ENCODE measurements at places on chromosomes 6 and 20.

GRCh38 chr20:24523661-24524060 is 54.2 kb downstream of the SYNDIG1 start:
- ATAC-seq = no peak

GRCh38 chr20:24478584-24478983 is 9.2 kb downstream of the SYNDIG1 start:
- no peak for ATAC-seq

DNA sequence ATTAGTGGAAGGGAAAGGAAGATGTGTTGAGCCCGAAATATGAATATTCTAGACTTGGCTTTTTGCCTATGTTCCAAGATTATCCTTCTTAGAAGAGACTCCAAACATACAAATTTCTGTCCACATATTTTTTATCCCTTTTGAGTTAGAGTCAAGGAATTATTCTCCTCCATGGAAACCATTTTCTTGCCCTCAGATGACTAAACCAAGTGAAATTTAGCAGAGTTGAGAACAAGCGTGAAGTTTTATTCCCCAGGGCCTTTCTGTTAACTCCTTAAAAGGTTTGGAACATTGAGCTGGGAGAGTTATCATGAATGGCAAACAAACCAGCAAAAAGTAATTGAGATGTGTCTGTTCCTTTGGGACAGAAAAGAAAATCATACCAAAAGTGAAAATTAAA is 286.1 kb upstream of the PLCB4 start:
- no peak for ATAC-seq

DNA sequence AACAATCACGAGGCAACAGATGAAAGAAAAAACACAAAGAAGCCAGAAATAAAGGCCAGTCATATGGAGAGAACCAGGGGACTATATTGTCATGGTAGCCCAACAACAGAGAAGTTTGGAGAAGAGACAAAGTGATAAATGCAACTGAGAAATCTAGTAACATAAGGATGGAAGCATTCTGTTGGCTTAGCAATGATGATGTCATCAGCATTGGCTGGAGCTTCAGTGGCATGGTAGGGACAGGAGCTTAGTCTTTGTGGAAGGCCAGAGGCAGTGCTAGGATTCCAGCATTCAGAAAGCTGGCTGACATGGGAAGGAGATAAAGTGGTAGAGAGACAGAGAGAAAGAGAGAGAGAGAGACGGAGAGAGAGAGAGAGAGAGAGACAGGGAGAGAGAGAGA is 276.4 kb downstream of the TRDN start:
- ATAC-seq = no peak

- ATAC-seq = no peak
Observed at GRCh38 chr20:37458761-37459160, 62.3 kb upstream of the NNAT start.

DNA sequence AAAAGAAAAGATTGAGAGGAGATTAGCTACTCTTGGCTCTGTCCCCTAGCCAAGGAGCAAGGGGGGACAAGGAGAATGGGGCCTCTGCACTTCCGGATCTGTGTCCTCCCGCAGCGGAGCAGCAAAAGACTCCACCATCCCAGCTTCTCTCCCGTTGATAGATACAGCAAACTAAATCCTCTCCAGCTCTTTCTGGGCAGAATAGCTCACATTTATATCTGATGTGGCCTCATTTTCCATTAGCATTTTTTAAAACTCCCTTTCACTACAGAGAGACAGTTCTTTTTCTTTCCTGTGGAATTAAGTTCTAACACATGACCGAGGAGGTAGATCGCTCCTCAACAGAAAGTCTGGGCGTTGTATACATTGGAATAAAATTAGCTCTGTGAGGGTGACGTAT is 260.9 kb upstream of the SOX4 start:
- ATAC-seq = no peak

GRCh38 chr6:148969603-148970061 is 222.8 kb downstream of the UST start:
- no peak for ATAC-seq

DNA sequence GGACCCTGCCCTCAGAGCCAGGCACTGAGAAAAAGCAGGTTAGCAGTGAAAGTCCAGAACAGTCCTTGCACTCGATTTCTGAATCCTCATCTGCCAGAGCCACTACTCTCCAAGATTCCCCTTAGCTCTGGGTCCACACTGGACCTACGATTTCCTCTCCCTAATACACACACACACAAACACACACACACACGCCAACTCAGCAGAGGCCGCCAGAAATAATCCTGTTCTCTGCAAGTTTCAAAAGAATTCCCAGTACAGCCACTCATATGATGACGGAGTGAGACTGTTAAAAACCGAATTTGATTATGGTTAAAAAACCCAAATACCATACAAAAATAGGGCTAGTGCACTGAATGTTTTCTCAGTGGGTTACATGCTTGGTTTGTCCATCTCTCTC is 90.8 kb downstream of the GMPR start:
- no peak for ATAC-seq

- no peak for ATAC-seq
Observed at GRCh38 chr20:1112908-1113307, 5.5 kb upstream of the PSMF1 start.

DNA sequence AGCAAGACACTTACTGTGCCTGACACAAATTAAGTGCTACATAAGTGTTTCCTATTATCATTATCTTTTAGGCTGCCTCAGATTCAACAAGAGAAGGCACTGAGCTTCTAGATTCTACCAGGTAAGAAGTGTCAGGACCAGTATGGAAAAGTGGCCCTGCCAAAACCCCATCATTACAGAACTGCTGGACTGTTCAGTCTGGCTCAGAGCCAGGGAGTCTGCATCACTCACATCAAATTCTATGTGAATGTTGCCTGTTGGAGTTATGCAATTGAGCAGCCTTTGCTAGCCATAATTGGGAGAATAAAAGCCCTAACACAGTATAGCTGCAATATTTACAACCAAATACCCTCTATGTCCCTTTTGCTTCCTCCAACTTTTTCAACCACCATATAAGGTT is 70.9 kb downstream of the ATG5 start:
- ATAC-seq = no peak

DNA sequence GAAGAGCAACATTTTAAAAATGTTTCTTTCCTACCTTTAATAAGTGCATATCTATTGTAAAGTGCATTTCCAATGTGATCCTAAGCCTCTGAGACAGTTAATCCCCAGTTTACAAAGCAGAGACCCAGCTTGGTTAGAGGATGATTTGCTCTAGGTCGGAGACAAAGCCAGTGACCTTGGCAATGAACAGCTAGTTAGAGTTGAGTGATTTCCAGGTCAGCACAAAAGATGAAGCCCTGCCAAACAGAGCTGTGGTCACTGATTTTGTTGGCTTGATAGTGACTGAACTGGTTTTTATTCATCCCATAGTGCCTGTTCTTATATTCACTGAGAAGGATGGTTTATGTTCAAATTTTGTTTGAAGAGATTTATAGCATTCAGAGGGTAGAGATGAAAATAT is 56.6 kb upstream of the CD83 start:
- ATAC-seq = no peak

- peak; percentile 89 for ATAC-seq
Observed at GRCh38 chr6:53744321-53744720, 50.5 kb upstream of the LRRC1 start.

GRCh38 chr6:153858529-153858928 is 180.5 kb upstream of the OPRM1 start:
- no peak for ATAC-seq

GRCh38 chr6:105794239-105794638 is 291.9 kb upstream of the PRDM1 start:
- peak; percentile 53 for ATAC-seq

DNA sequence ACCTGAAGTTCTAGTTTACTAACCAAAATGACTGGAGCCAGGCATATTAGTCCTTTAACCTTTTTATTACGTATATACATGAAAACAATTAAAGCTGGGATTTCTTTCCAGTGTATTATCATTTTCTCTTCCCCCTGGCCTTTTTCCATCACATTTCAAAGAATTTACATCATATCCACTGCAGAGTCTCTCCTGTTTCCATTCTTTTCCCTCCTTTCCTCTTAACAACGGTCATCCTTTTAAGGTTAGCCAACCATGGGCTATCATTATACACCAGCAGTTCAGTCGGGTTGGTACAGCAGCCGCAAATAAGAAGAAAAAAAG is 104.6 kb downstream of the TFAP2A start:
- no peak for ATAC-seq

GRCh38 chr20:1890469-1891262 is 4.5 kb upstream of the SIRPA start:
- ATAC-seq = peak; percentile 30

Data from esophagus mucosa (tissue), 1 donor.